Caudate nucleus (tissue), 63 donors: ENCODE measurements at places on chromosomes 12 and 14.

DNA sequence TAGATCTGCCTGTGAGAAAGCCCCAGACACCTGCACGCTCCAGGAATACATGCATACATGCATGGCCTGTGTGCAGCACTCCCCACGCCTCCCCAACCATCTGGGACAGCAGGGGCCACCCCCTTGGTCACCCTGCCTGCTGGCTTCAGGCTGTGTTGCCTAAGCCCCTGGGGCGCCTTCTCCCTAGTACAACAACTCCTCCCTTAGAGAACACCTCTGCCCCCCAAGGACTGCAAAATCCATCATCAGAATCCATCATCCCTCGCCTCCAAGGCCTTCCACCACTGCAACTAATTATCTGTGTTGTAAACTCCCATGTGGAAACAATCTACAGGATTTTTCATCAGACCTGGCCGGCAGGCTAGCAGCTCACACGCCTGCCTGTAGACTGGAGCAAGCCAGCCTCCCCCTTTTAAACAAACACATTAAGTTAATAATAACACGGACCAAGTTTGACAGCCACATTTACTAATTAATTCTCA is 36.8 kb downstream of the ZFP36L1 start:
- DNase-seq: no peak

GRCh38 chr12:9404469-9405260 is 196.5 kb upstream of the PZP start:
- DNase-seq: no peak

DNA sequence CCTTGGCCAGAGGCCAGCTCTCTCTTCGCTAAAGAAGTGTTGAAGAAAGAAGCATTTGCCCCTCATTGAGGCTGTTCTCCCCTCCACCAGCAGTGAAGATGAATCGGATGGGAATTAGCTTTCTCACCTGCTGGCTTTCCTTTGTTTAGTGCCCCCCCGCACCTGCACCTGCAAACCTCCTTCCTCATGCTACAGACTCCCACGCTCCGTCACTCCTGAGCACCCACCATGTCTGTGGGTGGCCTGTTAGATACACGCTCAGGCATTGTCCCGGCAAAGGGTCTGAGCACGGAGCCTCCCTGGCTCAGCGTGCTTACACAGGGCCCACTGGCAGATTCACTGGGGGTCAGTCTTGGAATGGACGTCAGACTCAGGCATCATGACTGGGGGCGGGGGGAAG is 121.6 kb downstream of the GLT1D1 start:
- DNase-seq: no peak

DNA sequence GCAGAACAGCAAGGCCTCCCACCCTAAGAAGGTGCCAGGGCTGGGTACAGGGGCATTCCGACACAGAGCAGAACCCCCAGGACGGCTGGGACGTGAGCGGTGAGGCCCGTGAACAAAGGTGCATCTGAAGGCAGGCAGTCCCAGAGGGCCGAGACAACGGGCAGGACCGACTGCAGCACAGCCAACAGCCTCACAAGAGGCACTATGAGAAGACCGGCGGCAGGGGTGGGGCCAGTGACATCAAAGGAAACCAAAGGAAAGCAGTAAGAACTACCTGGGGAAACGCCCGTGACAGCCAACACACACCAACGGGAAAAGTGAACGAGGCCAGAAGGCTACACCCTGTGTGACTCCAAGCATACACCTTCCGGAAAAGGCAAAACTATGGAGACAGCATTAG is 9.1 kb downstream of the BTBD6 start:
- DNase-seq: no peak
